DMS79 (cell line): ENCODE measurements at places on chromosomes 4 and X.

DNA sequence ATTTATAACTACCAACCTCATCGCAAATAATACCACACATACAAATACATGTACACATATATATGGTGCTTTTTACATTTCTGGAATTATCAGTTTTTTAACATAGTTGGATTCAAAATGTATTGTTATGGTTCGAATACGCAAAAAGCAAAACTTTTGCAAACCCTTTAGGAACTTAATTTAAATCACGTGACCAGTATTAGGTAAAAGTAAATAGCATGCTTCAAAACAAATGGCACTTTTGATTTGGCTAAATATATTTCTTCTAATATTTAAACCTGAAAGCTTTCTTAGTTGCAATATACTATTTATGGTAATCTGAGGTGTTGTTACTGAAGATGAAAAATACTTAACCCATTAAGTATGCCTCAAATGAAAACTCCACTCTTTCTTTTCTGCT, 341.4 kb downstream of the C4orf33 start:
- no peak for DNase-seq

GRCh38 chr4:123506011-123506695, 109.6 kb downstream of the SPRY1 start:
- DNase-seq, result no peak

- no peak for DNase-seq
These were observed 368.8 kb downstream of the GASK1B start for GRCh38 chr4:157803845-157804521.

GRCh38 chr4:152176627-152177214, 359.2 kb downstream of the FBXW7 start:
- no peak for DNase-seq

DNA sequence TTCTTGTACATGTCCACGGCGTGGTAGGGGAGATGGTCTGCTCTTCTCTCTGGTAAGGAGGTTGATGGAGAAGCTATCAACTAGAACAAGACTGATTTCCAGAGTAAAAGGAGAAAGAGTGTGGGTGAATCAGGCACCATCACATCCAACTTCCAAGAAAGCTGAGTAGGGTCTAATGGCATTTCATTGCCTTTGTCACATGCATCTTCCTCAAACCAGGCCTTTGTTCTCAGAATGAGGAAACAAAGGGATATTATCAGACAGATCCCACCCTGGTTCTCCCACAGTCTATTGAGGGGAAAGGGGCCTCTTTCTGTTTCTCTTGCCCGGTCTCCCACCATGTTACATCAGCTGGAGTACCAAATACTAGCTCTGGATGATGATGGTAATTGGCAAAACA, 160.2 kb upstream of the RBPJ start:
- no peak for DNase-seq

GRCh38 chrX:20118065-20118824, 1.5 kb upstream of the MAP7D2 start:
- no peak for DNase-seq

DNA sequence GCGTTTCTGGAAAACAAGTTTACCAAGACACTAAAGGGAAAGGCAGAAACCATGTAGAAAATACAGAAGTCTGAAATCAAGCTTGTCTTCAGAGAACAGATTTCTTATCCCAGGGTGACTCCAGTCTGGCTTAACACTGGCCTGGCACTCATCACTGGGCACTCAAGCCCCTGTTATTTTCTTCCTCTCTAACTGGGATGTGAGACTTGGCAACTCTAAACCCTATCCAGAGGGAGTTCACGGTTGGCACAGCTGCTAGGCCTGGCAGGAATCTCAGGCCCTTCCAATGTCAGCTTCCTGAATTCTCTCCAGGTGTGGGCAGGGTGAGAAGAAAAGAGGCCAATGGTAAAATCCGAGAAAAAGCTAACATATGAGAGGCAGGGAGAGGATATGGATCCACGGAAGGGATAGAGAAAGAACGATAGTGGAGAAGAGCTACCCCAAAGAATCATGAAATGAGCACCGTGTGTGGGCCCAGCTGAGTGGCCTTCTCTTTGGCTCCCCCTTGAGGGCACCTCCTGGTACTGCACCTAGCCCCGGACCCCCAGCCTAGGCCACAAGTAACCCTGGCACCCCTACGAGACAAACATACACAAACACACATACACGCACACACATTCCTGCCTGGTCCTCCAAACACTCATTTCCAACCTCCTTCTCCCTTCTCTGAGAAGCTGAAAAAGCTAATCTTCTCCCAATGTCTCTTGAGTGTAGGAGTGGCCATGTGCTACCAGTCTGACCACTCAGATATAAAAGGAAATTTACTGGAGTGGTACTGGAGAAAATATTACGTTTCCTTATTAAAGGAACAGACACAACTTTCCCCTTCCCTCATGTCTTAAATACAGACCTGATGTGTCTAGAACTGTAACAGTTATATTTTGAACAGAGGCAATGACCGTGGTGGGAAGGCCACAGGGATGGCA, 16.6 kb upstream of the PTCHD1 start:
- DNase-seq, result no peak

DNA sequence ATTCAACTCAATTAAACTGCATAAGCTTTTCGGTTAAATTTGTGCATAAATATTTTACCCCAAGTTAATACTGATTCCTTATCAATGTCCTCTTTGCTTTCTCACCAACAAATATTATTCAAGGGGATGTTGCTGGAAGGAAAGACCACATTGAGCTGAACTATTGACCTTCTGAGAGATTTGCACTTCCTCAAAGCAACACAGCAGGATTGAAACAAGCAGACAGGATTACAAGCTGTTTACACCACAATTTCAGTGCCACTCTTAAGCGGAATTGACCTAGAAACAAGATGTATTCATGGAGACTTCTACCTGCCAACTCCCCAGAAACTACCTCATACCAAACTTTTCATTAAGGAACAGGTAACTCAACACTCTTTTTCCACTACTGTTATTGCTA, 96.5 kb upstream of the DUSP21 start:
- no peak for DNase-seq
